ENCODE measurements at places on chromosomes 2 and 18. TPM values are rescaled to one million over a fixed set of nuclear protein-coding genes. Genes with fewer than 3 reads are reported as not detected.

The DSG4 gene
- not detected for total RNA-seq

The RUFY4 gene
- not detected for total RNA-seq

The COLEC11 gene
- 0.38 TPM for total RNA-seq

The ASXL3 gene
- total RNA-seq = not detected

The ALPG gene
- total RNA-seq = not detected

The OTOF gene
- total RNA-seq = 0.09 TPM

The ZAP70 gene
- total RNA-seq = not detected

The RGPD3 gene
- 0.09 TPM for total RNA-seq

The KCTD1 gene
- total RNA-seq = 11.5 TPM

The GTF2A1L gene
- not detected for total RNA-seq

The ILKAP gene
- total RNA-seq = 20.8 TPM

The ATG16L1 gene
- total RNA-seq = 30.7 TPM

The ATP6V1C2 gene
- total RNA-seq = not detected

The MC2R gene
- not detected for total RNA-seq

The KIF1A gene
- not detected for total RNA-seq

The GPR155 gene
- 1.3 TPM for total RNA-seq

The ANKRD30B gene
- not detected for total RNA-seq
